Upper lobe of left lung (tissue), 6 donors: ENCODE measurements at places on chromosomes 4 and X. TPM values are rescaled to one million over a fixed set of nuclear protein-coding genes. Genes with fewer than 3 reads are reported as not detected.
A peak's percentile ranks its signal among the peaks of the same experiment; 100 is the strongest.

Gene KIT
- total RNA-seq: 38.7 TPM

- H3K4me3 ChIP-seq: no peak overlapping the region
- no peaks in the 10 kb centered on the region for H3K4me1 ChIP-seq
- H3K27ac ChIP-seq: peak overlapping the region; percentile 11
- no peak for DNase-seq
These were observed 20.2 kb upstream of the MED14 start for GRCh38 chrX:40755291-40756249.

GRCh38 chr4:98997166-98997565, 1.6 kb downstream of the METAP1 start:
- H3K4me3 ChIP-seq: peak overlapping the region; percentile 99
- peaks cover 11% of the 10 kb centered on the region for H3K4me1 ChIP-seq
- no peak for DNase-seq
- H3K27me3 ChIP-seq: no peaks in the 10 kb centered on the region

Gene MAGEA2
- total RNA-seq: not detected

Gene PWWP3B
- 0.67 TPM for total RNA-seq

DNA sequence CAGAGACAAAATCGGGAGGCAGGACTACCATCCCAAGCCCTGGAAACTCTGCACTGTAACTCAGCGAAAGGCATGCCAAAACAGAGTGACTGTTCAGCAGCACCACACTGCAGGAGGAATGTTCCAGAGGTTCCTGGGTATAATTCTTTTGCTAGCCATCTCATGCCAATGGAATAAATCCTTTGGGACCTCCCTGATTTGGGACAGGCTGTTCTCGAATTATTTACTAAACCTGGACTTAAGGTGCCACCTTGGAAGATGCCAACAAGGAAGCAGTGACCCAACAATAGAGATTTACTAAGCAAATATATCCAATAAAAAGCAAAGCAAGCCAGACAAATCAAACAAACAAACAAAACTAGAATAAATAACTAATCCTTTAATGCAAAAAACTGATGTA, 9.3 kb downstream of the AADAT start:
- no peak for DNase-seq
- no peak overlapping the region for H3K4me3 ChIP-seq
- H3K4me1 ChIP-seq: no peaks in the 10 kb centered on the region
- H3K27me3 ChIP-seq: no peaks in the 10 kb centered on the region
- H3K27ac ChIP-seq: no peak overlapping the region
- no peaks in the 10 kb centered on the region for H3K36me3 ChIP-seq

- H3K36me3 ChIP-seq: no peaks in the 10 kb centered on the region
- no peak overlapping the region for H3K27ac ChIP-seq
- no peak overlapping the region for H3K4me3 ChIP-seq
- DNase-seq: no peak
- H3K27me3 ChIP-seq: no peaks in the 10 kb centered on the region
- H3K4me1 ChIP-seq: no peaks in the 10 kb centered on the region
These were observed 72.2 kb upstream of the RBPJ start for GRCh38 chr4:26248647-26249046.

Gene TMEM31
- total RNA-seq: not detected

- no peaks in the 10 kb centered on the region for H3K36me3 ChIP-seq
- H3K27me3 ChIP-seq: no peaks in the 10 kb centered on the region
- DNase-seq: no peak
- no peaks in the 10 kb centered on the region for H3K4me1 ChIP-seq
- H3K4me3 ChIP-seq: no peak overlapping the region
- no peak overlapping the region for H3K27ac ChIP-seq
These were observed 49.1 kb upstream of the GAB1 start for GRCh38 chr4:143287572-143287923.

DNA sequence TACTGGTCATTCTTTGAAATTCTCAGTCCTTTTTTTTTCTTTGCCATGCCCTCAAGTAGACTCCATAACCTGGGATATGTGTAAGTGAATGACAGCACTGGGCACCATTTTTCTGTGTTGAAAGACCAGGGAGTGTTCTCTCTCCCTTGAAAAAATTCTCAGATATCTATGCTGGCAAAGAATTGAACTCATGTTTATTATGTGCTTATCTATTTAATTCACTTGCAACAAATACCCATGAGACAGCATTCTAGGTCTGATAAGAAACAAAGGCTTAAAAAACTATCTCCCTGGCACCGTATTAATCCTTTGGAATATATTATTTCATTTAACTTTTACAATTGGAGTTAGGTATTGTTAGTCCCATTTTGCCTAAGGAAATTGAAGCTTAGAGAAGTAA, 36.7 kb downstream of the LARP7 start:
- H3K27me3 ChIP-seq: no peaks in the 10 kb centered on the region
- H3K27ac ChIP-seq: no peak overlapping the region
- no peaks in the 10 kb centered on the region for H3K4me1 ChIP-seq
- no peak overlapping the region for H3K4me3 ChIP-seq
